Stimulated activated CD8-positive, alpha-beta memory T cell treated with anti-CD3 and anti-CD28 coated beads, Interleukin-15, amount 100 ng/mL, for 24 hours (primary cell): ENCODE measurements at places on chromosomes 2 and 18.

DNA sequence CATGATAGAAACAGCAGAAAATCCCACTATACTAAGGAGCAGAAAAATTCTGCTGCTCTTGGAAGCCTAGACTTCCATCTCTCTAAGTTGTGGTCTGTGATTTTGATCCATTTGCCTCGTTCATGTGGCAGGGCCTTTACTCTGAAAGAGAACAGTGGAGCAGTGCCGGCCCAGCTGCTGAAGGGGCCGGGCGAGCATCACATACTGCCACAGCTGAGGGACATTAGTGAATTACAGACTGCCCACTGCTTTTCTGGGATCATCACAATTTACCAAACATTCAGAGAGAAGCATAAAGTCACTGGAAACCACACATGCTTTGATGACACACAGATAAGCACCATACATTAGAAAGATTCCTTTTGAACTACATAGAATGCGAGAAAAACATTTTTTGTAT is 217.0 kb upstream of the BOD1L2 start:
- no peak for DNase-seq

- DNase-seq = no peak
These were observed 69.4 kb upstream of the CPO start for GRCh38 chr2:206869824-206870495.

- DNase-seq = no peak
These were observed 81.9 kb downstream of the EHBP1 start for GRCh38 chr2:62787386-62787785.

DNA sequence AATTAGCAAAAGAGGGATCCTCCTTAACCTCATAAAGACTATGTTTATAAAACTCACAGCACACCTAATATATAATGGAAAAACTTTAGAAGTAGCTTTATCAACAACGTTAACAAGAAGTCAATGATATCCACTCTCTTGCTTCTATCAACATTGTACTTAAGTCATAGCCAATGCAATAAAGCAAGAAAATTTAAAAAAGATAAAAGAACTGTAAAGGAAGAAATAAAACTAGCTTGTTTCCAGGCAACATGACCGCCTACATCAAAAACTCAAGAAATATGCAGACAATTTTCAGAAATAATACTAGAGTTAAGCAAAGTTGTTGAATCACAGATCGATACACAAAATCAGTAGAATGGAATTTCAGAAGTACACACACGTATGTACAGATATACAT is 375.5 kb upstream of the SPRED2 start:
- no peak for DNase-seq

DNA sequence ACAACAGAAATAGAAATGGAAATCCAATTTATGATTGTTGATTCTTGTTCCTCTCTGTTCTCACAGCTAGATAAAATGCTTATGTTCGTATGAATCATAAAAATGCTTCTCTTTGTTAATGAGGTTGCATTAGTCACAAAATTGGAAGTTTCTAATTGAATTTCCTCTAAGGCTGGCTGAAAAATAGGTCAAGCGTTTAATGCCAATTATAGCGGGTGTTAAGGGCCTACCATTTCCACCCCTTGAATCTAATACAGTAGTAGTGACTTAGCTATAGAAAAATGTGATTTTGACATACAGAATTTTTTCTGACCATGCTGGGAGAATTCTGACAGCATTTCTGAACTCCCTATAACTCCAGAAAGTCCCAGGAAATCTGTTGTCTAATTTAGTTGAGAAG is 107.1 kb downstream of the TTN start:
- DNase-seq = no peak

- DNase-seq = no peak
These were observed 596.4 kb downstream of the ERBB4 start for GRCh38 chr2:211942153-211942552.

- no peak for DNase-seq
These were observed 150.3 kb upstream of the ST6GAL2 start for GRCh38 chr2:107036293-107036692.

DNA sequence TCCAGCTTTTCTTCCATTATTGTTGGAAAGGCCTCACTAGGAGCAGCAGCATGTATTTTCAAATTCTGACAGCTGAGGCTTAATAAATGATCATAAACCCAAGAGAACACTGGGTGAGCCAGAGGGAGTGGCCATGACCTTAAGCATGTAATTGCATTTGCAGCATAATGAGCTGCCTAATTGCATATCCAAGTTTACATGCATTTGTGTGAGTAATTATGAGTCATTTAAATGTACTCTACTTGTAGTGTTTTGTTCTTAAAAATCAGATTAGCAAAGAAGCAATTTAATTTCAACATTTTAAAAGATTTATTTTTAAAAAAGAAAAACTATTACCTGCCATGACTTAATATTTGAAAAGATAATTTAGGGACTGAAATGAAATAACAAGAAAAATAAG is 74.8 kb downstream of the NOL10 start:
- DNase-seq = no peak

- DNase-seq = no peak
These were observed 53.0 kb upstream of the LRP2 start for GRCh38 chr2:169415233-169415748.

GRCh38 chr2:127523269-127523939 is 2.9 kb downstream of the IWS1 start:
- DNase-seq = no peak

GRCh38 chr2:162746310-162746709 is 92.3 kb downstream of the KCNH7 start:
- no peak for DNase-seq

DNA sequence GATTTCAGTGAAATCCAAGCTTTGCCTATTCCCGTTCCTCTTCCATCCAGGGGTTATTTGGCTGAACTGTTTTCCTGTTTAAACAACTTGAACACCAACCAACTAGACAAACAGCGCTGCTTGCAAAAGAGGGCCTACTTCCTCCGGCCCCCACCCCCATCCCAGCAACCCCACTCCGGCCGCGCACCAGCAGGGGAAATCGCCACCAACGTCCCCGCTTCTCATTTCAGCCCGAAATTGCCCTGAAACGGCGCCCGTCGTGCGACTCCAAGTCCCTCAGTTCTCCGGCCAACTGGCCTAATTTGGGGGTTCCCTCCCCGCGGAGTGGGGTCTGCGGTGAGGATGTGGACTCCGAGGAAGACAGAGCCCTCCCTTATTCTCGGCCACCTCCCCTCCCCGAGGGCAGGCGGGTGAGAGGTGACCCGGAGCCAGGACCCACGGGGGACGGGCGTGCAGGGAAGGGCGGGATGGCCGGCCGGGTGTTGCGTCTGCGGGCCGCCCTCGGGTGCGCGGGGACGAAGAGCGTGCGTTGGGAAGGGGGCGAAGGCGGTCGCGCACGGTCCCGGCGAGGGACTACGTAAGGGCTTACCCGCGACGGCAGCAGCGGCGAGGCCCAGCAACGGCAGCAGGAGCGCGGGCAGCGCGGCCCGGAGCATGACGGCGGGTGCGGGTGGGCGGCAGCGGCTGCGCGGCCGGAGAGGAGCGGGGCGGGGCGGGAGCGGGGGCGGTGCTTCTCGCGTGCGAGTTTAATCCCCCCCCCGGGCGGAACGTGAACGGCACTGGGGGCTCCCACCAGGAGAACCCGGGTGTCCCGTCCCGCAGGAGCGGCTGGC is at the start of gene CD302:
CD302 (minus strand) TSS at position 666 of the 833 bp plus-strand sequence; CDS start at position 656, 10 bp downstream.
- peak; percentile 13 for DNase-seq

DNA sequence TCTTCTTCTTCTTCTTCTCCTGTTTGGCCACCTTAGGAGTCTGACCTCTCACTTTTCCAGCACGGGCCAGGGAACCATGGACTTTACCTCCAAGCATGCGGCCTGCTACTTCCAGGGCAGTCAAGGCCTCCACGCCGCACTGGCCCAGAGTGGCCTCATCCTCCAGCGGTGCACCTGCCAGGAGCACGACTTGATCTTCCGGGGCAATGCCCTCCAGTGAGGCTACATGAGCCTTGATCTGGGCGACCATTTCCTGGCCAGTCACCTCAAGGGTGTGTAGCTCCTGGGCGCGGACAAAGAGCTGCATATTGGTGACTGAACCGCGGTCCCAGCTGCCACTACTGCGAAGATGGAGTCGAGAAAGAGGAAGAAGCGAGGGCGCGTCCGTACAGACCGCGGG is 67.1 kb downstream of the DIPK1C start:
- DNase-seq = no peak

DNA sequence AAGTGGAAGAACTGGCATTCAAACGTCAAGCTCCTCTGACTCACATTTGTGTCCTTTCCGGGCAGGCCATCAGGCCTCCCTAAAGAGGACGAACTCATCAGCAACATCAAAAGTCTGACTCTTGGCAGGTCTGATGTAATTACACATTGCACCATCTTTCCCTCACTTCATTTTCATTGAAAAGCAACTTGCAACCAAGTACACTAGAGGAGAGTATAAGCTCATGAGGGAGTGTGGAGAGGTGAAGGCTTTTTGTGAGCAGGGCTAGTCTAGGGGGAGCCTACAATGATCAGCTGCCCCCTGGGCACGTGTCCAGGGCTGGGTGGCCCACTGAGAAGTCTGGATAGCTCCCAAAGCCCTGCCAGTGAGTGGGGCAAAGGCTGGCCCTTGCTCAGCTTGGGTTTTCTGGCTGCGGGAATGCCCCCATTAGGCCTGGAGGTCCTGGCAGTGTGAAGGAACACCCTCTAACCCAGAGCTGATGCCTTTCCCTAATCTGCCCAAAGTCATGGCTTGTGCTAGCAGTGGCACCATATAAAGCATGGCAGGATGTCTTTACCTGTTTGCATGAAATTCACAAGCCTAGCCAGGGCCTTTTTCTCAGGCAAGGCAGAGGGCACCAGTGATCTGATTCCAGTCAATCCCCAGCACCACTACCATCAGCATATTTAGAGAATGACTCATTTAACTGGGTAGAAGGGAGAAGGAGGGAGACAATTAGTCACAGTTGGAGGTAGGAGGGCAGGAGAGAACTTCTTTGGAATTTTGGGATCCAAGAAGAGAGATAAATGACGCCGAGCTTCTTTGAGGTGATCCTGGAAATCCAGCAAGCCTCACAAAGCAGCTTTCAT is 8.5 kb upstream of the DAW1 start:
- no peak for DNase-seq

GRCh38 chr2:194491409-194492115 is 1165.5 kb upstream of the SLC39A10 start:
- DNase-seq = no peak
